Caco-2 (cell line): ENCODE measurements at places on chromosomes 7 and 10.

- H3K27ac ChIP-seq: no peak overlapping the region
- DNase-seq: no peak
- no peaks in the 10 kb centered on the region for H3K36me3 ChIP-seq
- no peak overlapping the region for H3K4me3 ChIP-seq
- H3K4me1 ChIP-seq: no peaks in the 10 kb centered on the region
Measured at GRCh38 chr10:86646532-86646931, 7.8 kb upstream of the OPN4 start.

DNA sequence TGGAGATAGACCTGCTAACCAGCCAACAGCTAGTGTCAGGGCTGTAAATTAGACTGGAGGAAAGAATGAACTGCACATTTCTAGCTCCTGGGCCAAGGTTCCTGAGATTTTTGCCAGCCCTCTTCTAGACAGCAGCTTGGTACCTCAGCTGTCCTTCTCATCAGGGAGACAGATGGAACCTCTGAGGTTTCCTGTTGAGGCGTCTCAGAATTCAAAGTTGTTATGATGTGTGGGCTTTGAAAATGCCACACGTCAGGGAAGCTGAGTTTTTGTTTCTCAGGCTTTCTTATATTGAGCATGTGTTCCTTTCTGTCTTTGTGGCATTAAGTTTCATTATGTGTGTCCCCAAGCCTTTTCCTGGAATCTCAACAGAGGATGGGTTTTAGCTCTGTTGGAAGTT lies 736.6 kb downstream of the AUTS2 start:
- H3K27ac ChIP-seq: no peak overlapping the region
- H3K27me3 ChIP-seq: no peaks in the 10 kb centered on the region
- no peaks in the 10 kb centered on the region for H3K36me3 ChIP-seq
- H3K4me3 ChIP-seq: no peak overlapping the region
- DNase-seq: no peak
- no peaks in the 10 kb centered on the region for H3K4me1 ChIP-seq

DNA sequence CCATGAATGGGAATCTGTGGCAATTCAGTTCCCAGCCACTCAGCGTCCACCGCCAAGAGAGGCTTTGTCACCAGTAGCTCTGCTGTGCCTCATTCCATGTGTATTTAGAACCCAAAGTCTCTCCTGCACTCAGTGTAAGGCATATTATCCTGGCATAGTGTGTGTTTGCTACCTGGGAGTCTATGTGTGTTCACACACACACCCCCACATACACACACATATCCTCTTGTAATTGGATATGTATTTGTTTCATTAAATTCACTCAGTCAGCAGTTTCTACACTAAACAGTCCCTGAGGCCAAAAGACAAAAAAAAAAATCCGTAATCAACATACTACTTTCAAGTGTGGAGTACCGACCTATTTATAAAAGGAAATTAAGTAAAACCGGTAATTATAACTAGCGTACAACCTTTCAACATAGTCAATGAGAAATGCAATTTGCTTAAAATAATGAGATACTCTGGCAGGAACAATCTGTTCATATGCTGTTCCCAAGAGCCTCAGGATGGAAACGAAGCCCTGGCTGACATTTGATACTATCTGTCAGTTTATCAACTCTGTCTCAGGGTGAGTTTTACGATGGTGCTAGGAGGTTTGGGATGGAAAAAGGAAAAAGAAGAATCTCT lies 425.8 kb upstream of the CELF2 start:
- H3K27ac ChIP-seq: no peak overlapping the region
- no peak for DNase-seq
- no peaks in the 10 kb centered on the region for H3K4me1 ChIP-seq
- no peaks in the 10 kb centered on the region for H3K27me3 ChIP-seq
- no peak overlapping the region for H3K4me3 ChIP-seq

DNA sequence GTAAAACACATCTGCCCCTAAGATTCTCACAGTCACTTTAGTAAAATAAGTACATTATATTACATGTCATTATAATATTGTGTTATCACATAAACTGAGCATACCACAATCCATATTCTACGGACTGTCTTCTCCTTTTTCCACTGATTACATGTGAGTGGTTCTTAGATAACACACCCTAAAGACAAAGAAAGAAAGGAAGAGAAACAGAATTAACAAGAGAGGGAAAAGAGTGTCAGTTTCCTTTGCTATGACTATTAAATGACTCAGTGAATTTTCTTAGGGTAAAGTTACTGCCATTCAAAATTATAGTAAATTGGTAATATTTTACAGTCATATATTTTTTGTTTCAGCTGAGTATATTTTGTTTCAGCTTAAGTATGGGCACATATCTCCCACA lies 268.3 kb downstream of the TWIST1 start:
- no peaks in the 10 kb centered on the region for H3K27me3 ChIP-seq
- no peaks in the 10 kb centered on the region for H3K4me1 ChIP-seq
- DNase-seq: no peak
- no peaks in the 10 kb centered on the region for H3K36me3 ChIP-seq

GRCh38 chr7:76272851-76273497 lies 29.5 kb upstream of the HSPB1 start:
- H3K27ac ChIP-seq: no peak overlapping the region
- no peaks in the 10 kb centered on the region for H3K4me1 ChIP-seq
- no peak overlapping the region for H3K4me3 ChIP-seq
- H3K27me3 ChIP-seq: no peaks in the 10 kb centered on the region; the same call in 1 of the 2 replicates

DNA sequence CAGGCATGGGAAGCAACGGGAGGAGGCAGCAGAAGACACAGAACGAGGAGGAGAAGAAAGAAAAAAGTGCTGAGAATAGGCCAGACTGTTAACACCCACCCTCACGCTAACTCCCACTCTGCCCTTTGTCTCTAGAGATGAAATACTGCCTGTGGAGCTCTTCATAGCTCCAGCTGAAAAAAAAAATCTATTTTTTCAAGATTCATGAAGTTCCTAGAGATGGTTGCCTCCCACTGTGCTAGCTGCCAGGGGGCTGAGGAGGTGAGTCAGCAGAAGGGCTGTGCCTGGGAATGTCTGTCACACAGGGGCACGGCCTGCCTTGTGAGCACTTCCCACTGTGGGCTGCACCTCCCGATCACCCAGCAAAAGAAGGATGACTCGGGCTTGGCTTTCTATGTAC lies 144.5 kb downstream of the RNF216 start:
- no peaks in the 10 kb centered on the region for H3K27me3 ChIP-seq
- peaks cover 32% of the 10 kb centered on the region for H3K4me1 ChIP-seq
- no peak for DNase-seq
- H3K36me3 ChIP-seq: peaks cover 2% of the 10 kb centered on the region

- no peak overlapping the region for H3K4me3 ChIP-seq
- peaks cover 4% of the 10 kb centered on the region for H3K27me3 ChIP-seq
- H3K27ac ChIP-seq: no peak overlapping the region
Measured at GRCh38 chr7:141528399-141528798, 22.8 kb upstream of the AGK start.

GRCh38 chr7:102874166-102874829 lies 38.5 kb upstream of the LRRC17 start:
- H3K27ac ChIP-seq: no peak overlapping the region
- peaks cover 10% of the 10 kb centered on the region for H3K4me1 ChIP-seq
- no peaks in the 10 kb centered on the region for H3K36me3 ChIP-seq
- H3K4me3 ChIP-seq: no peak overlapping the region
- H3K27me3 ChIP-seq: no peaks in the 10 kb centered on the region

GRCh38 chr10:114172216-114172615 lies 1.8 kb downstream of the CCDC186 start:
- H3K4me1 ChIP-seq: peaks cover 11% of the 10 kb centered on the region
- H3K27ac ChIP-seq: peak overlapping the region; percentile 100
- H3K36me3 ChIP-seq: peaks cover 1% of the 10 kb centered on the region; the same call in 1 of the 2 replicates
- peak overlapping the region; percentile 79 for H3K4me3 ChIP-seq
- no peak for DNase-seq

GRCh38 chr10:86603256-86603655 lies 51.1 kb upstream of the OPN4 start:
- no peak for DNase-seq
- peaks cover 11% of the 10 kb centered on the region for H3K4me1 ChIP-seq
- H3K27me3 ChIP-seq: no peaks in the 10 kb centered on the region
- H3K27ac ChIP-seq: no peak overlapping the region
- H3K4me3 ChIP-seq: no peak overlapping the region

- H3K27ac ChIP-seq: no peak overlapping the region
- H3K27me3 ChIP-seq: no peaks in the 10 kb centered on the region
- peaks cover 1% of the 10 kb centered on the region; the same call in 1 of the 2 replicates for H3K36me3 ChIP-seq
- peaks cover 41% of the 10 kb centered on the region for H3K4me1 ChIP-seq
- H3K4me3 ChIP-seq: no peak overlapping the region
Measured at GRCh38 chr10:47381427-47382379, 2.4 kb downstream of the ZNF488 start.

DNA sequence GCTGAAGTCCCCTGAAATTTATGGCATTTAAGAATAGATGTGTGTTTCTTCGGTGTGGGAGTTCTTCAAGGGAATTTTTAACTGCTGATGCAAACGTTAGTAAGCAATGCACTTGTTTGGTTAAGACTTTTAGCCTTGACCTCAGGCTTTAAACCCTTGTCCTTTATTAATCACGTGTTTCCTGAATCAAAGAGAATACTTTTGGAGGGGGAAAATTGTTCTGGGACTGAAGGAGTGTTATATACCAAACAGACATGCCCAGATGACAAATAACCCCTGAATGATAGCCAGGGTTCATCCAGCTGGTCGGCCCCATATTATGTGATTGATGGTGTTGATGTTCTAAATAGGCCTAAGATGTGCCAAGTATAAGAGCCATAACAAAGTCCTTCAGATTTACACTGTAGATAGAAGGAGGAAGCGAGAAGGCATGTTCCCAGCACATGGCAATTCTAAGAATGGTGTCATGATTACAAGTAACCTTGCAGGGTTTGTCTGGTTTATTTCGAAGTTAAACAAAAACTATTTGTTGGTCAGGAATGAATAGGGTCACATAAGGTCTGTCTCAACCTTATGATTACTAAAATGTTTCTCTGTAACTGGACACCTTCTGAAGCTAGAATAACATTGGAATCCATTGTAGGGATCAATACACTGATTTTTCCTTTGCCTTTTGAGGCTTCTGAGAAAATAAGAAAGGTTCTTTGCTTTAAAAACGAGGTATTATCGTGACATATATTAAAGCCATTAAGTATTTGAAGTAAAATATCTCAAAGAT lies 124.2 kb upstream of the SEM1 start:
- H3K36me3 ChIP-seq: no peaks in the 10 kb centered on the region
- H3K27ac ChIP-seq: no peak overlapping the region
- H3K27me3 ChIP-seq: no peaks in the 10 kb centered on the region
- H3K4me3 ChIP-seq: no peak overlapping the region
- DNase-seq: no peak

GRCh38 chr7:149627911-149628310 lies 130.3 kb upstream of the ZNF746 start:
- no peaks in the 10 kb centered on the region for H3K27me3 ChIP-seq
- DNase-seq: no peak
- no peak overlapping the region for H3K27ac ChIP-seq

DNA sequence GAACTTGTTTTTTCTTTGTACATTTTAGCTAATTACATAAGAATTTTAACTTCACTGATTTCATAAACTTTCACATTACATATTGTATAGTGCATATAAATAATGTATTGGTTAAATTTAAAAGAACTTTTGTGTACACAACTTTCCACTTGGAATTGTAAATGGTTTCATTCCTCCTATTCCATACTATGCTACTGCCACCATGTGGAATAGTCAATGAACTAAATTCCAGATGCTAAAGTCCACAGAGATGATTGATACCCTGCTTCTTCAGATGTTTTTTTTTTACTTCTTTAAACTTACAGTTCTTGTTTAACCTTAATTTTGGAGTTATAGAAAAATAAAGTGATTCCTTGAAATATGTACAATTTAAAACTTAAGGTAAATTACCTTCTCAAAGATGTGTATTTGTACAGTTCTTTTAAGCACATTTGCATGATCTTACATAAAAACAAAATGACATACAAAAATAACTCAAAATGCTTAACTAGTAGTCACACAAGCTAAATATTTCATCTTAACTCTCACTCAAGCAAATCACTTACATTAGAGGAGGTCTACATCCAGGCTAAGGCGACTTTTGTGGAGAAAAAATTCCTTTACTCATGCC lies 247.6 kb upstream of the HGF start:
- no peaks in the 10 kb centered on the region for H3K4me1 ChIP-seq
- H3K4me3 ChIP-seq: no peak overlapping the region
- no peaks in the 10 kb centered on the region for H3K27me3 ChIP-seq
- no peaks in the 10 kb centered on the region for H3K36me3 ChIP-seq
- no peak for DNase-seq

DNA sequence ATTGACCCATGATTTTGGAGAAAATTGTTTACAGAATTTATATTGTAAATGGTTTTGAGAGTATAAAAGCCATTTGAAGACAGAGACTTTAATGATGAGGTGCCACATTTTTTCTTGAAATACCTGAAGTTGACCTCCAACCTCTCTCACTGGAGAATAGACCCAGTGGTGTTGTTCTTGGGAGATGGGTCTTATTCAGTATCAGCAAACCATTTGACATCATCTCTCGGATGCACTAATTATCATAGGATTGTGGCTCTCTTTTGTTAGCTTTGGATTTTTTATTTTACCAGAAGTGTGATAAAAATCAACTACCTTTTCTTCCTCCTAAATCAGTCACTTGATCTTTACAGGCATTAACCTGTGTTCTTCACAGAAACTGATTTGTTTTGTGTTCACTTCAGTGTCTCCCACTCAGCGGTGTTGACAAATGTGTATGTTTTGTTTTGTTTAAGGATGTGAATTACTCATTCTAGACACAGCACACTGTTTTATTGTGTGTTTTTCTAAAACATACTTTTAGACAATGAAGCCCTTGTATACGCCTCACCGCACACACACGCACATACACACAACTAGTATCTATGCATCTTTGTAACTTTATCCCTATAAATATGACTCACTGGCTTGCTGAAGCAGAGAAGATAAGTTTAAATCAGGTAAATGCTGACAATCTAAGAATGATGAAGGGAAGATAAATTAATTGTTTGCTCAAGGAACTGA lies 455.6 kb downstream of the INHBA start:
- H3K27me3 ChIP-seq: no peaks in the 10 kb centered on the region
- H3K4me1 ChIP-seq: peaks cover 7% of the 10 kb centered on the region
- no peaks in the 10 kb centered on the region for H3K36me3 ChIP-seq
- no peak for DNase-seq

- H3K4me3 ChIP-seq: no peak overlapping the region
- H3K36me3 ChIP-seq: no peaks in the 10 kb centered on the region
- peak overlapping the region; percentile 35 for H3K27ac ChIP-seq
- H3K4me1 ChIP-seq: peaks cover 7% of the 10 kb centered on the region; the same call in 1 of the 2 replicates
- H3K27me3 ChIP-seq: no peaks in the 10 kb centered on the region
Measured at GRCh38 chr10:3906511-3907111, 121.6 kb upstream of the KLF6 start.

DNA sequence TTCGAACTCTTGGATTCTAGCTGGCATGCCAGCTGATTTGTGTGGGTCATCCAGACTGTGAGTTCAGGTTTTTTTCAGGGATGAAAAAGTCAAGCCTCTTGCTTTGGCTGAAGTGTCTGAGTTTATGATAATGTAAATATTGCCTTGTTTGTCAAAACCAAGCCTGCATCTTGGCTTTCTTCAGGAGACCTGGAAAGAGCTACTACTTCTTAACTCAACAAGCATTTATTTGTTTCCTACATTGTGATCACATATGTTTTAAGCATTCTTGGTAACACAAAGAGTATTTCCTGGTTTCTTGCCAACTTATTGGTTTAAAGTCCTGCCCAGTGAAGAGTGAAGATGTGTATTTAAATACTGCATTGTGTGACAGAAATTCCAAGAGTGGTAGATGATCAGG lies 407.1 kb downstream of the LRMDA start:
- no peaks in the 10 kb centered on the region for H3K4me1 ChIP-seq
- H3K27me3 ChIP-seq: no peaks in the 10 kb centered on the region
- no peak overlapping the region for H3K27ac ChIP-seq
- no peak overlapping the region for H3K4me3 ChIP-seq
- H3K36me3 ChIP-seq: no peaks in the 10 kb centered on the region
